Stimulated activated CD4-positive, alpha-beta T cell treated with anti-CD3 and anti-CD28 coated beads, Interleukin-2, amount 100 ng/mL, for 48 hours (primary cell): ENCODE measurements at places on chromosomes 2 and 18.

DNA sequence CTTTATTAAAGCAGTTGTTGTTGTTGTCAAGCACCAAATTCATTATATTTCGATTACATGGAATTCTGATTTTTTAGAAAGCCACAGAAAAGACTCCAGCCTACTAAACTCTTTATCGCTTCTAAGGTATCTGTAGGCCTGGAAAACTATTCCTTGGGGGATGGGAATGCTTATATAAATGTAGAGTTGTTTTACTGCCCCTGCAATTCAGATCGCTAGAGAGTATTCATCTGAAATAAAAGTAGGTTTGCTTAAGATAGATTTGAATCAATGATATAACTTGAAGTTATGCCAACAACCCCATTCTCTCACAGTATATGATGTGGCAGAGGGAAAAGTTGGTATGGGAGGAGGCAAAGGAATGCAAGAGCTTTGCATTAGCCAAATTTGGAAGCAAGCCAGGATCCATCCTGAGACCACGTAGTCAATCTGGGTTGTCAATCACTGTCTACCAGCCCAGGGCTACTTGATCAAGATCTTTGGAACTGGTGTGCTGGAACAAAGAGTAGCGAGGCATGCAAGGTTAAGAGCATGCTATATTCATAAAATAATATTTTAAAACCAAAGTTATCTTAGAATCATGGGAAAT, 95.9 kb downstream of the LYPD6B start:
- no peak for DNase-seq

DNA sequence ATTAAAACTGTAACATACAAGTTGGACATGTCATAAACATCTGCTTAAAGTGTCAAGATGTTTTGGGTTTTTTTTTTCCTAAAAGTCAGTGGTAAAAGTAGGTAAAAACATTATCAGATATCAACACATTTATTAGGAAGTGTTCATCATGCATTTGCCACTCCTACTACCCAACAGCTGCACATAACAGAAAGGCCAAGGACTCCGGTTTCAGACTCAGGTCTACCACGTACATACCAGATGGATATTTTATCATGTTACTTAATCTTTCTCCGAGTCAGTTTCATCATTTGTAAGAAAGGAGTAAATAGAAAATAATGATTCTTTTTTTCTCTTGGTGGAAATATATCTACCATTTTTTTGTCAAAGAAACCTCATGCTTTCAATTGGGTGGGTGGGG, 192.3 kb downstream of the UBE2E3 start:
- no peak for DNase-seq

DNA sequence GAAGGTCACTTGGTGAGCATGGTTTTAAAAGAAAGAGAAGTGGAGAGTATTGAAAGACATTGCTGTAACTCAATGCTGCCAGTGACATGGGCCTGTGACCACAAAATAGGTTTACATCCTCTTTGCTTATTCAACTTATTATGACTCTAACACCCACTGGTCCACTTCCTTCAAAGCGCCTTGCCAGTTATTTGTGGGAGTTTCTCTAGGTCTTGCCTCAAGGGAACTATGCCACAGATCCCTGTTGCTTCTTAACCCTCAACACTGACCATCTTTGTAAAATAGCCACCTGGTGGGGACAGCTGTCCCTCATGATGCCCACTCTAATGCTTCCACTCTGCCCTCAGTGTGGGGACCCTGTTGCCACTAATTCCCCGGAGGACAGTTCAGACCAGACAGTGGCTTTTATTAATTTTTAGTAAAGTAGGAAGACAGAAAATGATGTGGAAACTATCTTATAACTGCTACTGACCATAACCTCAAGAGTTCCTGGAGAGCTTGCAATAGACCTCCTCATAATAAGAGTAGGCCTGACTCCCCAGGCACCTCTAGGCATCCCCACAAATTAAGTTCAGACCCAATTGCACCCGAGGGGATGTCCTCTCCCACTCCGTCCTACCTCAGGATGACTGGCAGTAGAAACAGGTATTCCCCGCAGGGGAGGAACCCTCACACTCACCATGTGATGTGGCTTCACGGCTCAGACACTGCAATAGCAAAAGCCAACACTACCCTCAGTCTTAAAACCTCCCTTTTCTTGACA, 31.3 kb upstream of the SLC25A52 start:
- no peak for DNase-seq

- no peak for DNase-seq
These were observed 715 bp upstream of the CFAP36 start for GRCh38 chr2:55518841-55519165.
